ENCODE measurements at places on chromosomes 16 and 17.

GRCh38 chr17:59124665-59125064 lies 18.0 kb upstream of the TRIM37 start:
- no peak for DNase-seq

- peak; percentile 73 for DNase-seq
These were observed at the start of gene TMC8 for GRCh38 chr17:78130437-78131101. TSS of gene TMC8 (plus strand) at chr17:78130771. CDS start at chr17:78131589, 818 bp downstream.

DNA sequence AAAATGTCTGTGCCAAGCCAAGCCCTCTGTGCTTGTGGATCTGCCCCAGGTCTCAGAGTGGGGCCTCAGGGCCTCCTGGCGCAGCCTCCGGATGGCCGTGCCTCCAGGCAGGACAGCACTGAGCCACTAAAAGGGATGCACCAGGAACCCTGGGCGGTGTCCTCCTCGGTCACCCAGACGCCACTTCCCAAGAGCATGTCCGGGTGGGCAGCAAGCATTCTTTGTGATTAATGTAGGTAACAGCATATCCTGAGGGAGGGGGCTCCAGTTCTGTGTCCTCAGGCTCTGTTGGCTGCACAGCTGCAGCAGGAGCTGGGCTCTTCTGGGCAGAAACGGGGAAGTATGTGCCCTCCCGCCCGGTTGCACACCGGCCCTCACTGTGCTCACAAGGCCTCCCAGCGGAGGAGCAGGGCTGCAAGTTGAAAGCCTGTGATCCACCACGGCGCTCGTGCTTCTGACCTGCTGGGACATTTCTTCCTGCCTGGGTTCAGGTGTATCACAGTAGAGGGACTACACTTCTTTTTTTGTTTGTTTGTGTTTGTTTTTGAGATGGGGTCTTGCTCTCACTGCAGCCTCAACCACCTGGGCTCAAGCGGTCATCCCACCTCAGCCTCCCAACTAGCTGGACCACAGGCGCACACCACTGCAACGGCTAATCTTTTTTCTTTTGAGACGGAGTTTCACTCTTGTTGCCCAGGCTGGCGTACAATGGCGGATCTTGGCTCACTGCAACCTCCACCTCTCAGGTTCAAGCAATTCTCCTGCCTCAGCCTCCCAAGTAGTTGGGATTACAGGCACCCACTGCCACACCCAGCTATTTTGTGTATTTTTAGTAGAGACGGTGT lies 37.9 kb upstream of the CHMP6 start:
- no peak for DNase-seq

DNA sequence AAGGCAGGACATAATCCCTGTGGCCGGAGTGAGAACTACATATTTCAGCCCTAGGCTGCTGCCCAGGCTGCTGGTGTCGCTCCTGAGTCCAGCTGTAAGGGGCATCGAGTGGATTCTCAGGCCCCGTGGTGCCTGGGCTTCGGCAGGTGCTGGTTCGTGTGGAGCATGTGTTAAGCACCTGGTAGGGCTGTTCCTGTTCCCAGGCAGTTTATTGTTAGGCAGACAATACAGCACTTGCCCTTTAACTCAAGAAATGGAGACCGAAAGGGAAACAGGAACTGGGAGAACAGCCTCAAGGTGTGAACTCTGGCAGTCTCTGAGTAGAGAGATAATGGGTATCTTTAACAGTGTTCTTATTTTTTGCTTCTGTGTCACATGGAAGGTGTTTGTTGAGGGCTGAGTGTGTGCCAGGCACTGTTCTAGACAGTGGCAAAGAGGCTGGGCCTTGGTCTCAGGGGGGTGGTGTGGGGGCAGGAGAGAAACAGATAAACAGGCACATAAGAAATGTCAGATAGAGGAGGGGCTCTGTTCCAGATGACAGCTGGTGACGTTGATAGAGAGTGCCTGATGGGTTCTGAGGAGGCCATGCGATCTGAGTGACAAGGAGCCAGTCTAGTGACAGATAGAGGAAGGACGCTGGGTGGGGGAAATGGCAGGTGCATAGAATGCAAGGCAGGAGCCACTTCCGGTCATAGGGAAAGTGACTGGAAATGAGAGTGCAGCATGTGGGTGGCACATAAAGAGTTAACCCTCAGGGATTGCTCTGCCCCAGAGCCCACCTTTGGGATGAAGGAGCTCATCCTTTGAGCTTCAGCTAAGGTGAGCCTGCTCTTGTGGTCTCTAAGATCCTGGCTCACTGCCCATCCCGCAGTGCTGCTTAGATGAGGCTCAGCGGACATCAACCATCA lies 33.8 kb downstream of the EPN2 start:
- DNase-seq = no peak

DNA sequence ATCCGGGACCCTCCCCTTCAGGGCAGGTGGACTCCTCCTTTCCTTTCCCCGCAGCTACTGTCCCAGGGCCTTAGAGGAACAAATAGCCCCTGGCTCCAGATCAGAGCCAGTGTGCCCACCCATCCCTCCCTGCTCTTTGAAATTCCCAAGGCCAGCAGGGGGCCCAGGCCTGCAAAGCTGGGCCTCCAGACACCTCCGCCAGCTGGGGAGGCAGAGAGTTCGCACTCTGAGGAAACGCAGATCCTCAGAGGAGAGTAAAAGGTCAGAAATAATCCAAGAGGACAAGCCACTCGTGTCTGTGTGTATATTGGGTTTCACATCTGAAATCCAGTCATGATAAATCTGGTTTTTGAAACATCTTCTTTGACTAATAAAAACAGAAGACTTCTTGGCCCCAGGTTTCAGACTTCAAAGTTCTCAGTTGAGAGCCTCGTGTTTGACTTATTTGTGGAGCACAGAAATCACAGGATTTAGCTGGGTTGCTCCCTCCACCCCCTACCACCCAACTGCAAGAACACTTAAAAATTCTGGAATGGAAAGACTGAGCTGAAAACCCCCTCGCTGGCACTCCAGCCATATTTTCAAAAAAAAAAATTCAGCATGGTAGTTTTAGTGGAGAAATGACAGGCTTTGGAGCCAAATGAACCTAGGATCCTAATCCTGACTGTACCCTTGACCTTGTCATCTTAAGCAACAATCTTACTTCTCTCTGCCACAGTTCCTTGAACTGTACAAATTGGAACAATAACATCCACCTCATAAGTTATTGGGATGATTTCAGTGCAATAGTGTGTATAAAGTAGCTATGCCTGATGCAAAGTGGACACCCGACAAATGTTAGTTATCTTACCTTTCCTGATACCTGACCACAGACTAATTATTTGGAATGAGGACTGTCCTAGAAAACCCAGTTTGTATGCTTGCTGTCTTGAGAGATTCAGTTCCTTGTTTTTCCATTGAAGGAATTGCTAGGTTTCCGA lies 44.5 kb upstream of the TBX2 start:
- no peak for DNase-seq

GRCh38 chr16:5446623-5447240 lies 349.1 kb upstream of the EEF2KMT start:
- no peak for DNase-seq

DNA sequence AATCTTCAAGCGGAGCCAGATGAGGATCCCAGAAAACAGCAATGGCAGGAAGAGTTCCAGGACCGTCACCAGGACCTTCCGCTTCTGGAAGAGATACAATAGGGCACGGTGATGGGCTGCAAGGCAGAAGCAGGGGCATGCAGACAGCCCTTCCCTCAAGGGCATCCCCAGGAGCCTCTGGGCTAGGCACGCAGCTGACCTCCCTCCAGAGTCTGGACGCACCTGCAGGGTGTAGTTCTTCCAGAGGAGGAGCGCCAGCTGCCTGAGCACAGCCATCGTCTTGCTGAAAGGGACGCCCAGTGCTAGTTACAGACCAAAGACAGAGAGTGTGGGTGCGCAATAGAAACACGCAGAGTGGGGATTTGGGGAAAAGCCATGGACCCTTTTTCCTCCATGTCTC lies 14.3 kb downstream of the ABCA3 start:
- no peak for DNase-seq

DNA sequence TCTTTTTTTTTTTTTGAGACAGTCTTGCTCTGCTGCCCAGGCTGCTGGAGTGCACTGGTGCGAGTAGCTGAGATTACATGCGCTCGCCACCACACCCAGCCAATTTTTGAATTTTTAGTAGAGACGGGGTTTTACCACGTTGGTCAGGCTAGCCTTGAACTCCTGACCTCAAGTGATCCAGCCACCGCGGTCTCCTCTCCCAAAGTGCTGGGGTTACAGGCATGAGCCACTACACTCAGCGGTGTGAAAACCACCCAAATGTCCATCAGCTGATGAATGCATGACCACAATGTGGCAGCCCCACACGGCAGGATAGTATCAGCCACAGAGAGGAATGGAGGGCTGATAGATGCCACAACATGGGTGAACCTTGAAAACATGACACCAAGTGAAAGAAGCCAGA lies 2.1 kb downstream of the P2RX5 start:
- no peak for DNase-seq

- DNase-seq = no peak
These were observed 7.3 kb downstream of the C16orf86 start for GRCh38 chr16:67673712-67674580.

DNA sequence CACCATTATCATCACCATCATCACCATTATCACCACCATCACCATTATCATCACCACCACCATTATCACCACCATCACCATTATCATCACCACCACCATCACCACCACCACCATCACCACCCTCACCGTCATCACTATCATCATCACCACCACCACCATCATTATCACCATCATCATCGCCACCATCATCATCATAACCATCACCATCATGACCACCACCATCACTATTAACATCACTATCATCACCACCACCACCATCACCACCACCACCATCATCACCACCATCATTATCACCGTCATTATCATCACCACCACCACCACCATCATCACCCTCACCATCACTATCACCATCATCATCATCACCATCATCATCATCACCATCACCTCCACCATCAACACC lies 9.1 kb downstream of the FOXL1 start:
- DNase-seq = no peak

DNA sequence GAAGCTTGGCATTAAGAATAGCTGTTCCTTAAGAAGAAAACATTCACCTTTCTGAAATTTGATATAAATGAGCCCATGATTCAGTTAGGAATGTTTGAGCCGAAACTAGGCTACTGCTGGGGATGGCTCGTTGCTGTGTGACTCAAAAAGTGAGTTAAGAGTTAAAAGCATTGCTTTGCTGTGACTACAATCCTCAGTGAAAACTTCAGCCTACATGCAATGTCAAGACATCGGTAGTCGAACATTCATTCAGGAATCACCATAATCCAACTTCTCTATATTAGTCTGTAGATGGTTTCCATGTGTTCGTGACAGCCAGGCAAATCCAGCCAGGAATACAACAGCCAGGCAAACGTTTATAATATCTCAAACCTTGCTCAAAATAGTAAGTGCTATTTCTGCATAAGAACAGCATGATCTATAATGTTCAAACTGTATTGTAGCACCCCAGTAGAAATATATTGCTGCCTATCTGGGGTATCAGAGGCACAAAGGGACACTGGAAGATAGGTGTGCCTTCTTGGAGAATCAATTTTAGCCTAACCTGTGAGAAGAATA lies 1225.1 kb downstream of the CDH8 start:
- no peak for DNase-seq

- DNase-seq = no peak
These were observed 40.6 kb downstream of the IKZF3 start for GRCh38 chr17:39823407-39824054.

DNA sequence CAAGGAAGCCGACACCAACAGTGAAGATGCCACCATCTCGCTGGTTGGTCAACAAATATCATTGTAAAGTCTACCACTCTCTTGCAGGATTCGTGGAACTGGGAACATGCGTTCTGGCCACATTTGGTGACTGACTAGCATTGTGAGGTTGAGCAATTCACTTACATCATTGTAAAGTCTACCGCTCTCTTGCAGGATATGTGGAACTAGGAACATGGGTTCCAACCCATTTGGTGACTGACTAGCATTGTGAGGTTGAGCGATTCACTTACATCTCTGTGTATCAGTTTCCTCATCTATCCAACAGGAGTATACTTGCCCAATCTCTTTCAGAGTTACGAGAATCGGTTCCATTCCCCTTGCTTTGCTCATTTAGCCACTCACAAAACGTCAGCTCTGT lies 42.6 kb upstream of the RPH3AL start:
- no peak for DNase-seq

DNA sequence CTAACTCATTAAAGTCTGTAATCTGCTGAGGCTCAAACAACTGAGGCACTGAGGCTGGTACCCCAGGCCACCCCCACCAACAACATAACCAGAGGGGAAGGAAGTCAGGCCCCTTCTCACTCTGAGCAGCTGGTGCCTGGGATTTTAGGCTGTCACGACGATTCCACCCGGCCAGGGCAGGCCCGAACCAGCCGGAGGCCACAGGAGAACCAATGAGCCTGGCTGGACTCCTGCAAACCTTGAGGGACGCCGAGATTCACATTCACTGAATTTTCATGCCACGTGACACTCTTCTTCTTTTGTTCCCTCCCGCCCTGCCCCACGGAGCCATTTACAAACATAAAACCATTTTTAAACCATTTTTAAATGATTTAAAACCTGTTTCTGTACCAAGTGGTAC lies 48.1 kb downstream of the RPH3AL start:
- no peak for DNase-seq

- no peak for DNase-seq
These were observed 340.2 kb upstream of the SOX9 start for GRCh38 chr17:71780596-71780995.

- DNase-seq = no peak
These were observed 1409.2 kb upstream of the GOT2 start for GRCh38 chr16:60143348-60143705.

GRCh38 chr17:63931981-63932561 lies at the start of gene CD79B:
TSS of gene CD79B (minus strand) at chr17:63932331. CDS start at chr17:63932261, 70 bp downstream.
- no peak for DNase-seq

- DNase-seq = peak; percentile 15
These were observed at the start of gene FDXR for GRCh38 chr17:74872313-74873036. TSS of gene FDXR (minus strand) at chr17:74872994. CDS start at chr17:74872944, 50 bp downstream.

DNA sequence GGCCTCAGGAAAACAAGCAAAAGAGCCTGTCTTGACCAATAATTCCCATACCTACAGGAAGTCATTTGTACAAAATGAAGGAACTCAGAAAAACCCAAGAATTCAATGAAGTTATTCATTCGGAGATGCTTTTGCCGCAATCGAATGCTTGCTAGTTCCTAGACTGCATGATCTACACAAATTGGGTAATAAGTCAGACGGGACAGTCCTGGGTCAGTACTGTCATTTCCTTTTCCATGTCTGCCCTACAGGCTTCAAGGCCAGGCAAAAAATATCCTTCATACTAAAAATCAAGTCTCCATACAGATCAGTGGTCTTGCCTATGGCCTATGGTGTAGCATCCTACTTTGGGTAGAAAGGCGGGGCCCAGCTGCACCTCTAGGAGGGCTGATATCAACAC lies 71.4 kb downstream of the CFDP1 start:
- no peak for DNase-seq

GRCh38 chr16:70348991-70349390 lies 2.3 kb downstream of the DDX19A start:
- no peak for DNase-seq

GRCh38 chr16:84986102-84986501 lies 25.2 kb downstream of the ZDHHC7 start:
- DNase-seq = no peak

GRCh38 chr17:75900691-75901533 lies 3.8 kb downstream of the MRPL38 start:
- no peak for DNase-seq

DNA sequence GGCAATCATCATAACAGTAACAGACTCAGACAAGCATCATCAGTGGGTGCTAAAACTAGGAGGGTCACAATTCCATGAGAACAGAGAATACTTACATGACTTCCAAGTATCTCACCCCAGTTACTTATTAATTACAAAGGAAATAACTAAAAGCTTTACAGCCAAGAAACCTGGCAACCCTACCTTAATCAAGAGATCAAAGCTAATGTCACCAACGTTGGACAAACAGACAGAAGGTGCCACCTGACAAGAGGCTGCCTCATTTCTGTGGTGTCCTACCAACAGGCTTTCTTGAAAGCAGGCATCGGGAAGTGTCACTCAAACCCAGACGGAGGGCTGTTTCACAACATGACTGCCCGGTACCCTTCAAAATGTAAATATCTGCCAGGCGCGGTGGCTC lies 84.6 kb downstream of the RMI2 start:
- DNase-seq = no peak

Measured in T follicular helper cell (primary cell).